ENCODE measurements at places on chromosomes 2 and 18. TPM values are rescaled to one million over a fixed set of nuclear protein-coding genes. Genes with fewer than 3 reads are reported as not detected.

GRCh38 chr2:2743164-2743571 is 412.1 kb upstream of the MYT1L start:
- no peak for ATAC-seq

VAMP8 gene
- 124 TPM for total RNA-seq

GRCh38 chr2:28633204-28633603 is 118.4 kb upstream of the PPP1CB start:
- no peak for ATAC-seq

VRK2 gene
- total RNA-seq: 14.3 TPM

- ATAC-seq: no peak
Measured at GRCh38 chr2:69387770-69388481, 899 bp upstream of the GFPT1 start.

GRCh38 chr2:195734395-195734794 is 77.4 kb downstream of the SLC39A10 start:
- no peak for ATAC-seq

GRCh38 chr2:55839182-55839819 is 84.3 kb downstream of the EFEMP1 start:
- ATAC-seq: no peak

GRCh38 chr2:121804340-121804739 is 48.9 kb downstream of the TSN start:
- no peak for ATAC-seq

GRCh38 chr2:38600242-38600891 is 2.4 kb downstream of the HNRNPLL start:
- no peak for ATAC-seq

DNA sequence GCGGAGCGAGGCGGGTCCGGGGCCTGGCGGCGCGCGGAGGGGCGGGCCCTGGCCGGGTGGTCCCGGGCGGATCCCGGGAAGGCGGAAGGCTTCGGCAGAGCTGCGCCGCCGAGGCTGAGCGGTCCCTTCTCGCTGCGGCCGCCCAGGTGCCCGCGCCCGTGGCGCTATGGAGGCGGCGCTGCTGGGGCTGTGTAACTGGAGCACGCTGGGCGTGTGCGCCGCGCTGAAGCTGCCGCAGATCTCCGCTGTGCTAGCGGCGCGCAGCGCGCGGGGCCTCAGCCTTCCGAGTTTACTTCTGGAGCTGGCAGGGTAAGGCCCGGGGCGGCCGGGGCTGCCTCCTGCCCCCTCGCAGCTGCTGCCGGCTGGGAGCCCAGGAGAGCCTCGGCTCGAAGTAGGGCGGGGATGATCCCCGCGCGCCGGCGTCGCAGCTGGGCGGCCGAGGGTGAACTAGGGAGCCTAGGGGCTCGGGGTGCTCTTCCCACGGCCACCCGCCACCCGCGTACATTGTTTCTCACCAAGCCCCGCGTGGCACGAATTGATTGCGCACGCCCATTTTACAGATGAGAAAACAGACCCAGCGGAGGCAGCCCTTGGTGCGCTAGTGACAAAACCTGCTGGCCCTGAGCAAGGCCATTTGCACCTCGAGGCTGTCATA is at the start of gene SLC66A3:
TSS of gene SLC66A3 (plus strand) at position 87 of the 655 bp plus-strand sequence. CDS start at position 167, 80 bp downstream.
- peak; percentile 85 for ATAC-seq

DNA sequence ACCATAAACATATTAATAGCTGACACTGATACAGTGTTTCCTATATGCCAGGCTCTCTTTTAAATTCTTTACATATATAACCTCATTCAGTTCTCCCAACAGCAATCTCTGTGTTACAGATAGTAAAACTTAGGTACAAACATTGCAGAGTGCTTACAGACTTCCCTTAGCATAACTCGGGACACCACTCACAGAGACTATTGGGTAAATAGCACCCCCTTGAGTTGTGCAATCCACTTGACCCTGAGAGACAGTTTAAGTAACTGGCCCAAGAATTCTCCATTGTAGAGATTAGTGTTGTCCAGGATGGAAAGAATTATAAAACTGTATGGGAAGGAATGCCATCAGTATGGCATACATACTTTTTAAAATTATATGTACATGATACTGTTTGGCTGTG is 110.1 kb downstream of the POLE4 start:
- ATAC-seq: no peak

All from activated T-helper 17 cell treated with anti-CD3 and anti-CD28 coated beads, Interleukin-2, amount 50 U/mL, for 72 hours (primary cell).